Fibroblast of the conjunctiva (primary cell): ENCODE measurements at places on chromosomes 5 and 9.

GRCh38 chr5:168274406-168274805 is 17.0 kb upstream of the WWC1 start:
- no peak for DNase-seq

DNA sequence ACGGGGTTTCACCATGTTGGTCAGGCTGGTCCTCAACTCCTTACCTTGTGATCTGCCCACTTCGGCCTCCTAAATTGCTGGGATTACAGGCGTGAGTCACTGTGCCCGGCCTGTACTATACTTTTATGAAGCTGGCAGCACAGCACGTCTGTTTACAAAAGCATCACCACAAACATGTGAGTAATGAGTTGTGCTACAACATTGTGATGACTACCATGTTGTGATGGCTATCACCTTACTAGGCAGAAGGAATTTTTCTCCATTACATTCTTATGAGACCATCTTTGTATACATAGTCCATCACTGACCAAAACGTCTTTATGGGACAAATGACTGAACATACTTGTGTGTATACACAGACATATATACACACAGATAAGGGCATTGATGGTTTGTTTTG is 1019.0 kb downstream of the CDH18 start:
- no peak for DNase-seq

DNA sequence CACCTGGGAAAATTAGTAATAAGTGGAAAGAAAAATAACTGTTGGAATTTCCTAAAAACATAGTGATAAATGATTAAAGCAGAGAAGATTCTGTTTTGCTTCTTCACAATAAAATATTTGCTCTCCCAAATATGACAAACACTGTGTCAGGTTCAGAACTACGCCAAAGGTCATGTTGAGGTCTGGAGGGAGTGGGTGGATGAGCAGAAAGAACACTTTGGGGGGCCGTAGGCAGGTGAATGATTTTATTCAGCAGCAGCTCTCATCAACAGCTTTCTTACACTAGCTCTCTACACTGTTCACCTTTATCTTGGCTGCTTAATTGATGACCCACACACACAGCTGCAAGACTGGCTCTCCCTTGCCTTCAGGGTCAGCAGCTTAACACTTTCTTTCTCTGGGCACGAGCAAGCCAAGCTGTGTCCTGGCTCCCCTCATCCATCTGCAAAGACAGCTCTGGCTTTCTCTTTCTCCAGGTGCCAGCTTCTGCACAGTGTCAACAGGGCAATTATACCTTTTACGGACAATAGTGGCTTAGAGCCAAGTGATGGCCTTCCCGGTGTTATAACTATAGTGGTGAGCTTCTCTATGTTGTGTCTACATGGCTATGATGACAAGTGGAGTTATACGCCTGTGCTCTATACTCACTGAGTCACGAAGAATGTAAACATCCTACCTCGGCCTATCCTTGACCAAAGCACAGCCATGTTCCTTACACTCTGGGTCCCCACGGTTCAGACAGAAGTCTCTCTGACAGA is 18.9 kb upstream of the GPX8 start:
- DNase-seq, result no peak

DNA sequence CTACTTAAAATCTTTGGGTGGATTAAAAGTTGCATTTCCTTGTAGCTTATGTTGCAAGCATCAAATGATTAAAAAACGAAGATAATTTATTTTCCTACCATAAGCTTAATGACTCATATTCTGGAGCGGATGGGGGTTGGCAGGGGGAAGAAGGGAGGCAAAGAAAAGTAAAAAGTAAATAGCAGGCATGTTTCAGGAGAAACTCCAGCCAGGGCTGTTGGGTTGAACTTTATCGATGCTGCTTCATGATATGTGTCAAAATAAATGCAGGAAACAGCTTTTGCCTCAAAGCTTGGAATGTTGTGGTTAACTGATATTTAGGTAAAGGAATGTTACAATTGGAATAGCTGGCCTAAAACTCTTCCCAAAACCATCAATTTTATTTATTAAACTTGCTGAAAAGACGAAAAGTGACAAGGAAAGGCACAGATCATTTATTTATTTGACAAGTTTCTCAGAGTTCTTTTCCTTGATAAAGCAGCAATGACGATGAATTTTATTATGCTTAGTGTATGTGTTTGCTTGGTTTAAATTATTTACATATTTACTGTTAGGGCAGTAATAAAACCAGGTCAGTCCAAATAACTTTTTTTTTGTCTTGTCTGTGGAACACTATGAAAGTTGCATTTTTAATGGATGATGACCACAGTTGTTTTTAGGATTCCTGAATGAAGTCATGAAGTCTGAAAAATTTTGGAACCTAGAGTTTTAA is 177.9 kb downstream of the PCSK1 start:
- DNase-seq, result peak; percentile 53

DNA sequence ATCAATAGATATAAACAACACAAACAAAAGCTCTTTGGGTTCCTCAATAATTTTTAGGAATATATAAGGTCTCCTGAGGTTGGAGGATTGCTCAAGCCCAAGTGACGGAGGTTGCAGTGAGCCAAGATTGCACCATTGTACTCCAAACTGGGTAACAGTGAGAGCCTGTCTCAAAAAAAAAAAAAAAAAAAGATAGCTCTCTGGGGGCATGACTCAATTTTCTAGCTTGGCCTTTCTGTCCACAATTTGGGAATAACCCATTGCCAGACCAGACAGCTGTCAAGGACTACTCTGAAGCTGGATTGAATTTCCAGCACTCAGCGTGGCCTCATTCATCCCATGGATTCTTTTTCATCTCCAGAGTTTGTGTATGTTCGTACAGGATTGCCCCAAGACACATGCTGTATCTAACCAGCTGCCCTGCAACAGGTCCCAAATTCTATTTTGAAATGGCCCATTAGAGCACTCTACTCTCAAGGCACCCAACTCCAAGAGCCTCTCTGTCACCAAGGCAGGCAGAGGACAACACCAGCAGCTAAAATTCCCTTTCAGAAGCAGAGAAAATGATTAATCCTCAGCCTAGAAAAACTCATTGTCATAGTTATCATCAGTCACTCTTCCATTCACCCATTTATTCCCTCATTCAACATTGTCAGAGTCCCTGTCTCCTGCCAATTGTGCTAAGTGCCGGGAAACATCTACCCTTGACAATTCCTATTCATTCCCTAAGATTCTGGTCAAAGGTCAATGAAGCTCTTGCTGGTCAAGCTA is 8.7 kb downstream of the FAM193B start:
- peak; percentile 92 for DNase-seq

- DNase-seq, result no peak
Measured at GRCh38 chr9:135574943-135575342, 13.4 kb downstream of the PAEP start.

DNA sequence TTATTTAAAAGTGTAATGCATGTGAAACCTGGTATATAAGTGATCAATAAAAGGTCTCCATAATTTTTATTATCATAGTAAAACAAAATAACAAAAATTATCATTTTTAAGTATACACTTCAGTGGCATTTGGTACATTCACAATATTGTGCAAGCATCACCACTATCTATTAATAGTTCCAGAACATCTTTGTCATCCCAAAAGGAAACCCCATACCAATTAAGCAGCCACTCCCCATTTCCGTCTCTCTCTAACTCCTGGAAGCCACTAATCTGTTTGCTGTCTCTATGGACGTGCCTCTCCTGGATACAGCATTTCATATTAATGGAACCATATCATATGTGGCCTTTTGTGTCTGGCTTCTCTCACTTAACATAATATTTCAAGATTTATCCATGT is 7.6 kb downstream of the OLFML2A start:
- no peak for DNase-seq

GRCh38 chr5:16965581-16965980 is 29.5 kb upstream of the MYO10 start:
- DNase-seq, result no peak

- DNase-seq, result no peak
Measured at GRCh38 chr9:117783828-117784227, 79.6 kb downstream of the TLR4 start.

- DNase-seq, result no peak
Measured at GRCh38 chr9:22228542-22228941, 218.1 kb upstream of the DMRTA1 start.

GRCh38 chr5:175814691-175815090 is 56.7 kb upstream of the CPLX2 start:
- peak; percentile 40 for DNase-seq

DNA sequence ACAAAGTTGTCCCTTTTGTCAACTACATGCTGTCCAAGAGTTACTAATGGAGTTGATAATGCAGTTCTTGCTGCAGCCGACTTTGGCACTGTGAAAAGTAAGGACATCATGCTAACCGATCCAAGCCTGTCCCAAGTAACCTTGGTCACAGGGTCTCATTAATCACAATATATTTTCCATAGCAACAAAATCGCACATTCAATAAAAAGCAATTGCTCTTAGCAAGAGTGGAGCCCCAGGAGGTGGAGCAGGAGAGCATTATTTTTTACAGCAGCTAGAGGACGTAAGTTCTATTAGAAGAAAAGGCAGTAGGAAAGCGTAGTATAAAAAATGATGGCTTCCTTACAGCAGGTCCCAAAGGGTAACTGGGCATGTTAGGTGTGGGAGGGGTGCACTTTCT is 570.3 kb downstream of the EBF1 start:
- no peak for DNase-seq

DNA sequence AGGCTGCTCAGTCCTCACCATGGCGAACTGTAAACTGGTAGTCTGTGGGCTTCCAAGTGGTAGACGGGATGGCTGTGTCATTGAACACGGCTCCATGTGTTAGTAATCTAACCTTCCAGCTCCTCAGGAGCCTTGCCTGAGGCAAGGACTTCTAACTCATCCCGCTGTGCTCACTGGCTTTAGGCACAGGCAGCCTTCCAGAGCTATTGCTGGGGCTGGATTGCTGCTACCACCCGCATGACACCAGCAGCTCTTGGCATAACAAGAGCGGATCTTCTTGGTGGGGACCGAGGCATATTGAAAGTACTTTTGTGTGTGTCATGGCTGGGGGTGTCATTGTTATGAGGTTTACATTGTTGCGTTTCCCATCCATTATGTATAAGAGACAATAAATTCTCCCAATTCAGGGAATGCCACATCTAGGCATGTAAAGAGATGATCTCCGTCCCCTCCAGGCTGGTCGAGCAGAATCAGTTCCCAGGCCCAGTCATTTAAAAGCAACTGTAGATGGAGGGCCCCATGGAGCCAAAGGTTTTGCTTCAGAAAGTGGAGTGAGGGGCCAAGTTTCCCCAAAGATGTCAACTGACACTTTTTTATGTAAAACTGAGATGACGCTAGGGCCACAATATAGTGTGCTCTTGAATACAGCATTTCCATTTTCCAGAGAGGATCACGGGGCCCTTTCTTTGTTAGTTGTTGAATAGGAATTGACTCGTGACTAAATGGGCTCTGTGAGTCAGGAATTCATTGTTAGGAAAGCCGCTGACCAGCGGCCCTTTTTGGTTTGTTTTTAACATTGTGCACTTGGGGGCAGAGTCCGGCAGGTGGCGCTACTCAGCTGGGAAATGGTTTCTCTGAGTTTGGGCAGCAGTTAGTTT is 759.5 kb downstream of the TAF11L14 start:
- DNase-seq, result peak; percentile 1

- DNase-seq, result peak; percentile 65
Measured at GRCh38 chr5:32193591-32193990, 19.5 kb upstream of the GOLPH3 start.

GRCh38 chr9:128144239-128145181 is 4.7 kb upstream of the LCN2 start:
- no peak for DNase-seq

DNA sequence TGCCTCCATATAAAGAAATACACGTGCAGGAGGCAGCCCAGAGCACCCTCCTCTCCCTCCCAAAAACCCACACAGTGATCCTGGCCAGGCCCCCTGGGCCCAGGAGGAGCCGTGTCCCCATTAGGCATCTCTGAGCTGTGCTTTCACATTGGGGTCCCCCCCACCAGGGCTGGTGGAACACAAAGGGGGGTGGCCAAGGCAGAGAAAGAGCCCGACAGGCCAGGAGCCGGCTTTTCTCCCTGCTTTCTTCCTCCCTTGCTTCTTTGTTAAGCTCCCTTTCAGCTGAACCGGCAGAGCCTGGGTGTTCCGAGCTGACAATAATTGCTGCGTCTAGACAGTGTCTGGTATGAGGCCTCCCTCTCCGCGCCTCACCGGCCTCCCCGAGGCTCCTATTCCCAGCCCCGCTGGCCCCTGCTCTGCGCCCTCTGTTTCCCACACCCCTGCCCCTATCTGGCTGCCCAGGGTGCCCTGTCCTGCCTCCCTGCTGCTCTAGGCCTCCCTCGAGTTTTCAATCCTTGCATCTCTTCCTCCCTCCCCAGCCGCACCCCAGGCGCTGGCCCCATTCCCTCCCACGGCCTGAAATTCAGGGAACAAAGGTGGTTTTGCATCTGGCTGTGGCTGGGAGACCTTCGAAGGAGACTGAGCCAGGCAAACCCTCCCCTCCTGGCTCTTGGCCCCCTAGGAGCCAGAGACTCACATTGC is 120.6 kb downstream of the C9orf50 start:
- no peak for DNase-seq

GRCh38 chr9:92965061-92965758 is 17.9 kb downstream of the FGD3 start:
- no peak for DNase-seq

DNA sequence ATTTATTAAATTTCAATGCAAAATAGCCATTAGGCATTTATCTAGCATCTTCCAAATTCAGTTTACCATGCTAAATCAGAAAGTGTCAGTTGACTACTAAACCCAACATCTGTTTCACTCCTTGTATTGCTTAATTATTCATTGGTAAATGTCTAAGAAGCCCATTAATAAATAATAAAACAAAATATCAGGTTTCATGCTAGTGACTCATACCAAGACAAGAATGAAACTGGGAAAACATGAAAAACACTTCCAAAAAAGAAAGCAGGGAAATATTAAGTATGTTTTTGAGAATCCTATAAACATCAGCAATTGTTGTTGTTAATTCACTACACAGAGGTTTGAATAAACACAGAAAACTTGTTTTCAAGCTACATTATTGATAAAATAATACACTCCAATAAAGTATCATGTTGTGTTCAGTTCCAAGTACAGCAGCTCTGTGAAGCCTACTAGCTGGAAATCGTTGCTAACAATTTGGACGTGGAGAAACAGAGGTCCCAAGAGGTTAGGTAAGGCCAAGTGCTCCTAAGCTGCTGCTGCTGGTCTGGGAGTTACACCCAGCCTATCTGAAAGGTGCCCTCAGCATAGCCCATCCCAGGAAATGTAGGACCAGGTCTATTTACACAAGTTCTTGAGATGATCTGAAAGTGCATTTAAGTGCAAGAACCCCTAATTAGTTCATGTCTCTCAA is 78.8 kb downstream of the GNAQ start:
- peak; percentile 16 for DNase-seq

DNA sequence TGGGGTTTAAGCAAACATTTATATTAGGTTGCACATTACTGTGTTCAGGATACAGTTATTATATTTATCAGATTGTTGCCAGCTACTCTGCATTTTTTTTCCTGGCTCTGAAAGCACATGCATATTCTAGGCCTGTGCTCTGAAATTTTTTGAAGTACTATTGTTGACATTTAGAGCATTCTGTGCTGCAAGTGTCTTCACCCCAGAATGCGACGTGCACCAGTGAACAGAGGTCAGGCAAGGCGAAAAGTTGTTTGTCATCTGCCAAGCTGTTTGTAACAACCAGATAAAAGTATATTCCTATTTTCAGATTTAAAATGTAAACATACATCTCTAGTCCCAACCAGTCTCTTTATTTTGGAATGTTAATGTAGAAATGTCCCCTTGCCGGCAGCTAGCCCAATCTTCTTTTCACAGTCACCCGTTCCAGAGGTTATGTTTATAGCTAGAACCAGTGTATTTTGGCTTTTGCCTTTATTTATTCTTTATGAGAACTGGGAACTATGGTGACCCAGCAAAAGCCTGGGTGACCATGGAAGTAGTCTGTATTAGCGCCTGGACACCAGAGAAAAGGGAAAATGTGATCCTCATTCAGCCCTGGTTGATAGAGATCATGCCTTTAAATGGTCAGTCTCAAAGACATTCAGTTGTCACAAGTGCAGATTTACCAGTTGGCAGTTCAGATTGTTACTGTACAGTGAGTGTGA is 84.6 kb downstream of the NDUFAF2 start:
- DNase-seq, result no peak
